ENCODE measurements at places on chromosomes 2 and 18.

GRCh38 chr2:186032102-186032738 lies 293.6 kb downstream of the FSIP2 start:
- no peaks in the 10 kb centered on the region for H3K36me3 ChIP-seq

DNA sequence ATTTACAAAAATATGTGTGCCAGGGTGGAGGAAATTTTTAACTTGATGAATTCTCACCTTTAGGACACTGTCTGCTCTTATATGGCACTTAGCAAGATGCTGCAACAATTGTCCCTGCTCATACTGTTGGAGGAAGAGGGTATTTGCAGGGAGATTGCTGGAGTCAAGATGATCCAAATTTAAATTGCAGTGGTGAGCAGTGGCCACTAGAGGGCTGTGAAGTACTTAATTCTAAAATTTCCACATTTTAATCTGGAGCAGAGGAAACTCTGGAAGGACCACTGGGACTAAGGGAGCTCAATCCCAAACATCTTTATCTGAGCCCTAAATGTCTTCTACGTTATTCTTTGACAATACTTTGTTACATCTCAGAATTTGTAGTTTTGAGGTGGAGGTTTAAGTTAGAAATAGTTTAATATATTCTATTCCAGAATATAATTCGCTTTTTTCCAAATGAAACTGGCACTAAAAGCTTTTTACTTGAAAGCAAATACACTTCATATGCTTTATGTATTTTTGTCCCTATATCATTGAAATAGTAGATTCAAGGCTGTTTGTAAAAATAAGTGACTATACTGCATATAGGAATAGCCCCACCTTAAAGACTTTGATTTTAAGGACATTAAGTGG lies 33.0 kb upstream of the PTH2R start:
- no peak overlapping the region for H3K4me3 ChIP-seq
- DNase-seq, result no peak
- no peaks in the 10 kb centered on the region for H3K4me1 ChIP-seq
- no peaks in the 10 kb centered on the region for H3K36me3 ChIP-seq

GRCh38 chr2:64960819-64961218 lies 28.4 kb upstream of the SLC1A4 start:
- H3K27me3 ChIP-seq, result no peaks in the 10 kb centered on the region
- H3K27ac ChIP-seq, result no peak overlapping the region
- H3K36me3 ChIP-seq, result no peaks in the 10 kb centered on the region
- no peaks in the 10 kb centered on the region for H3K4me1 ChIP-seq
- no peak overlapping the region for H3K4me3 ChIP-seq
- no peak for DNase-seq

GRCh38 chr2:78145997-78146722 lies 624.0 kb upstream of the LRRTM4 start:
- H3K4me1 ChIP-seq, result no peaks in the 10 kb centered on the region
- H3K27me3 ChIP-seq, result no peaks in the 10 kb centered on the region
- no peak overlapping the region for H3K4me3 ChIP-seq
- H3K36me3 ChIP-seq, result no peaks in the 10 kb centered on the region
- no peak for DNase-seq
- no peak overlapping the region for H3K27ac ChIP-seq

DNA sequence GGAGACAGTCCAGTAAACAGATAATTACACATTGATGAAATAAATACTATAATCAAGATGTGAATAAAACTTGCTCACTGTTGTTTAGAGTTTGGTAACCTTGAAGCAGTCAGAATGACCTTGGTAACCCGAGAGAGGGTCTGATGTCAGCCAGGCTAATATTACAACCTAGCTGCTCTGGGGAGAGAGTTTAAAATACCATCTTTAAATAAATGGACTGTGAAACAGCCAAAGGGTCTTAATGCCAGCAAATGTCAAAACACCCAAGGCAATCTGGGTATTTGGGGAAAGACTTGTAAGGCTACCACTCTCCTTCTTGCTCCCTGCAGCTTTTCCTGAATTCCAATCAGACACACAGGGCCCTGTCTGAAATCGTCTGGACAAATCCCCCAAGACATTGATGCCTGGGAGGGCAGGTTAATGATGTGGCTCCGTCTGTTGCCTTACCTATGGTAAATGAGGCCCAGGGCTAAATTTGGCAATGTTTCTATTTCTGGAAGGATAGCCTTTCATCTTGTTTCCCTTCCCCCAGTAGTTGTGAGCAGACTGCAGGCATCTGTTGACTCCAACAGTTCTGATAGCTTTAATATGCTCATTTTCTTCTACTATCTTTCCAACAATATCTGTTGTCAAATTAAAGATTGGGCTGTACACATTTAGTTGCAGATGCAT lies 43.0 kb upstream of the ITGB6 start:
- DNase-seq, result no peak
- no peak overlapping the region for H3K4me3 ChIP-seq
- H3K36me3 ChIP-seq, result no peaks in the 10 kb centered on the region
- no peaks in the 10 kb centered on the region for H3K27me3 ChIP-seq
- peak overlapping the region; percentile 53 for H3K27ac ChIP-seq

- no peaks in the 10 kb centered on the region for H3K36me3 ChIP-seq
- no peaks in the 10 kb centered on the region for H3K27me3 ChIP-seq
- no peak for DNase-seq
- no peak overlapping the region for H3K4me3 ChIP-seq
- H3K4me1 ChIP-seq, result peaks cover 4% of the 10 kb centered on the region
- no peak overlapping the region for H3K27ac ChIP-seq
Observed at GRCh38 chr2:112143150-112143549, 5.0 kb downstream of the FBLN7 start.

- H3K4me1 ChIP-seq, result no peaks in the 10 kb centered on the region
- H3K27ac ChIP-seq, result no peak overlapping the region
- no peaks in the 10 kb centered on the region for H3K36me3 ChIP-seq
- no peaks in the 10 kb centered on the region for H3K27me3 ChIP-seq
- no peak overlapping the region for H3K4me3 ChIP-seq
Observed at GRCh38 chr2:204255526-204255925, 289.7 kb upstream of the PARD3B start.

All from heart left ventricle (tissue), 16 donors.